Hypothalamus (tissue), 51 donors: ENCODE measurements at places on chromosomes 12 and 14.
A peak's percentile ranks its signal among the peaks of the same experiment; 100 is the strongest.

DNA sequence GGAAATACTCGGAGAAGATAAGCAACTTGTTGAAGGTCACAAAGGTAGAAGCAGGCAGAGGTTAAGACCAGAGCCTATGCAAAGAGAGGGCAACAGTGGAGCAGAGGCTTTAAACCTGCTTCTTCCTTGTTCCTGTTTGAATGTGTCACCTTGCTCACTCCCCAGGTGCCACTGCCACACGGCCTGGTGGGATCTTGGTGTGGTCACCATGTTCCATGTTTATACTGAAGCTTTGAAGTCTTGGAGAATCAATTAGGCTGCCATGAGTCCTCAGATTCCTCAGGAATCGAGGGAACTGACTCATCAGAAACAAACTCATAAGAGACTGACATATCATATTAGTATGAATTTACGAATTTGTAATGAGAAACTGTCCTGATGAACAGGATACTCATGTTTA lies 46.8 kb downstream of the IQSEC3 start:
- no peak for DNase-seq

- peak; percentile 32 for DNase-seq
Observed at GRCh38 chr14:77158175-77158881, 16.7 kb upstream of the ZDHHC22 start.

GRCh38 chr14:49984424-49984823 lies 91.5 kb downstream of the ARF6 start:
- no peak for DNase-seq

GRCh38 chr12:99309812-99310211 lies 337.7 kb upstream of the GARIN6 start:
- no peak for DNase-seq

GRCh38 chr12:69783365-69783764 lies 41.7 kb upstream of the MYRFL start:
- no peak for DNase-seq

- DNase-seq = no peak
Observed at GRCh38 chr12:20142956-20143355, 225.4 kb upstream of the PDE3A start.

GRCh38 chr12:47717443-47718193 lies 7.7 kb downstream of the ENDOU start:
- peak; percentile 80 for DNase-seq

- DNase-seq = no peak
Observed at GRCh38 chr12:18246066-18246465, 15.3 kb upstream of the PIK3C2G start.

DNA sequence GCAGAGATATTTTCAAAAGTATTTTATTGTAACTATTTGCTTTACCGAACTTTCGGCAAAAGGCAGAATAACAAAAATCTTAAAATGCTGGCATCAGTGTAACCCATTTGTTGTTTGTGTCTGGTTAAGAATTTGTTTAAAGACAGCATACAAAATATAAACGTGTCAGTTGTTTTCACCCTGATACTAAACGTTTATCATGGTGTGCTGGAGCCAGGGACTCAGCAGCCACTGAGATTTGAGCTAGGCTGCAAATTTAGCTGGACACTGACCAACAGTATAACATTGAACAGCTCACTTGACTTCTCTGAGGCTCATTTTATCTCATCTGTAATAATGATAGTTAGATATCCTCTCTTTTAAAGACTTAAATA lies 183.7 kb downstream of the TMTC3 start:
- no peak for DNase-seq

- DNase-seq = peak; percentile 68
Observed at GRCh38 chr12:100200463-100201181, at the start of gene ACTR6. Gene ACTR6 (plus strand): TSS chr12:100200815. CDS start chr12:100200852, 37 bp downstream.

DNA sequence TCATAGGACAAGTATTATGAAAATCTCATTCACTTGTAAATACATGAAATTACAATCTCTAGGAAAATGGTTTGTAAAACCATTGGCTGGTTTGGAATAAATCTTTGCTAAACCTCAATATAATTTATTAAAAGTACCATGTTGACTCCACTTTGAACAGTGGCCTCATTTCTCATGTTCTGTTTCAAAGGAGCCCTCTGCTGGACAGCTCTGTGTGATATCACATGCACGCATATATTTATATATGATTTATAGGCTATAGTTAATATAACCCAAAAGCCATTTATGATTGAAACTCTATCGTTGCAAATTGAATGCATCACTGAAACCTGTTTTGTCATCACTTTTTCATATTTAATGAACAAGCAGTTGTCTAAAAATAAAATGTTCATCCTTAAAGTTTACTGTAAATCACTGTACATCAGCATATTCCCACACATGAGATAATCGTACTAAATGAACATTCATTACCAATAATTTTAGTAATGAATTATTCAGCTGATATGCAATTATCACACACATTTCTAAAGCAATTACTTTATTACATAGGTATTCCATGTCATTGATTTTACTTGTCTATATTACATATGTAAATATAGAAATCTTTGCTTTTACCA lies 493.8 kb downstream of the NPAS3 start:
- no peak for DNase-seq

DNA sequence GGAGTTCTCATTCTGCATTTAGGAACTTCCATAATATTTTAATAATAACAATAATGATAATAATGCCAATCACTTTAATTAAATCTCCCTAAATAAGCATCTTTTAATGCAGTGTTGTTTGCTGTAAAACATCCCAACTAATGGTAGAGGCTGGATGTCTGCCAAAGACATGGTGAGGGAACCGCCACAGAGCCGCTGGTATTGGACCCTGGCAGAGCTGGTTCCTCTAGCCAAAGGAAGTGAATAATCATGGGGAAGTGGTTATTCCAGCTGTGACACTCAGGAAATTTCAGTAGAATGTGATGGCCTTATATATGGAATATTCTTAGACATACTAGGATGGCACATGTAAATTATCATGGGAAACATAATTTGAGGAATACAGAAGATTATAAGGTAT lies 483.3 kb downstream of the ZFP36L1 start:
- no peak for DNase-seq

GRCh38 chr14:32710231-32710671 lies 228.4 kb upstream of the NPAS3 start:
- DNase-seq = no peak

- DNase-seq = peak; percentile 34
Observed at GRCh38 chr12:128259556-128260070, 7.4 kb upstream of the TMEM132C start.

DNA sequence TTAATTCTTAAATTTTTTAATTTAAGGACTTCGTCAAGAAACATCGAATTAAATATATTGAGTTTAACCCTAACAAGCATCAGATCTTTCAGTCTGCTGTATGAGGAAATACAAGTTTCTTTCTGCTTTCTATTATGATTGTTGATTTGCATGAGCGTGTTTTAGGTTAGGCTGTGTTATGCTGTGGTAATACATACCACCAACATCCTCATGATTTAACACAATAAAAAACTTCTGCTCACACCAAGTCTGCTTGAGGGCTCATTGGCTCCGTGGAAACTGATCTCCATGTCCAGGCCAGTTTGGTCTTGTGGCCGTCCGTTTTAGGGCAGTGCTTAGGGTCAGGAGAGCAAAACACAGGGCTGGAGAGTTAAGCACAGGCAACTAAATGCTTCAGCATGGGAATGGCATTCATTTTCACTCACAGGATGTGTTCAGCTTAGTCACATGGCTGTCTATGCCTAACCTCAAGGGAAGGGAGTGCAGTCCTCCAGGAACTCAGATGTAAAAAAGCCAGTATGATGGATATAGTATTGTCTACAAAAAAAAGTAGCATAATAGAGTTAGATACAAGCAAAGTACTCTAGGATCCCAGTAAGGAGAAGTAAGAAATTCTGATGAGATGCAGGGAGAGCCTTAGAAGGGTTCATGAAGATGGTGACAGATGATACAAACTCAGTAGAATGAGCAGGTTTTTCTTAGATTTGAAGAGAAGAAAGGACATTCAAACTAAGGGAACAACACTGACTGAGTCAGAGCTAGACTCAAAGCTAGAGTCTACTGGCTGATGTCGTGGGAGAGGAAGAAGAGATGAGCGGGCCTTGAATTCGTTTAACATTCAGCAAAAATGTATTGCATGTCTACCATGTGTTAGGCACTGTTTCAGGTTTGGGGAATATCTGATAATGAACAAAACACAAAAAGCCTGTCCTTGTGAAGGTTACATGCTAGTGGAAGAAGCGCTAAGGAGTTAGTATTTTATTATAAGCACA lies 16.3 kb downstream of the MARK3 start:
- DNase-seq = no peak

DNA sequence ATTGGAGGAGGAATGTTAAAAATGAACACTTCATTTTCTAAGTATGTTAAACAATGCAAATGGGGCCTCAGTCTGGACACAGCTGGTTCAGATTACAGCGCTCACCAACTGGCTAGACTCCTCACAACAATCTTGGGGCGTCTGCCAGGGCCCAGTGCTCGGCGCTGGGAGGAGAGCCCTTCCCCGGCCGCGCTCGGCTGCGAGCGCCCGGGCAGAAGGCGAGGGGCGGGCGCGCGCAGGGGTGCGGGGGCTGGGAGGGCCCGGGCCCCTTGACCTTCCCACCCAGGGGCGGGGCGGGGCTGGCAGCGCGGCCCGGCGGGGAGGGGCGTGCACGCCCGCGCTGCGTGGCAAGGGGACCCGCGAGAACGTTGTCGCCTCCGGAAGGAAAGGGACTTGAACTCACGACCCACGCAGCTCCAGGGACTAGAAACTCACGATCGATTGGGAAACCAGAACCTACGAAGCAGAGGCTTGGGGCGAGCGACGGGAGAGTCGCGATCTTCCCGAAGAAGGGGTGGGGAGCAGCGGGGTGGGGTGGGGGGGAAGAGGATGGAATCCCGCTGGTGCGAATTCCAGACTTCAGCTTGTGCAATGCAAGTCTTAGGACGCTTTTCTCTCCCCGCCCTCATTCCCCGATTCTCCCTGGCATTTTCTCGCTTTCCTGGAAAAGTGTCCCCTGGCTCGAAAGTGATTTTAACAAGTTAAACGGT lies at the start of gene FBLN5:
Gene FBLN5, minus strand, starts transcription at position 220 of the 710 bp plus-strand sequence. CDS start 465 bp downstream, outside the sequence.
- DNase-seq = no peak

- DNase-seq = no peak
Observed at GRCh38 chr12:47160316-47161244, 80.8 kb upstream of the AMIGO2 start.

GRCh38 chr12:28988325-28988704 lies 160.8 kb upstream of the FAR2 start:
- no peak for DNase-seq

GRCh38 chr14:65936342-65936975 lies 523.9 kb downstream of the FUT8 start:
- no peak for DNase-seq

GRCh38 chr12:84696908-84697540 lies 215.6 kb downstream of the SLC6A15 start:
- DNase-seq = no peak

DNA sequence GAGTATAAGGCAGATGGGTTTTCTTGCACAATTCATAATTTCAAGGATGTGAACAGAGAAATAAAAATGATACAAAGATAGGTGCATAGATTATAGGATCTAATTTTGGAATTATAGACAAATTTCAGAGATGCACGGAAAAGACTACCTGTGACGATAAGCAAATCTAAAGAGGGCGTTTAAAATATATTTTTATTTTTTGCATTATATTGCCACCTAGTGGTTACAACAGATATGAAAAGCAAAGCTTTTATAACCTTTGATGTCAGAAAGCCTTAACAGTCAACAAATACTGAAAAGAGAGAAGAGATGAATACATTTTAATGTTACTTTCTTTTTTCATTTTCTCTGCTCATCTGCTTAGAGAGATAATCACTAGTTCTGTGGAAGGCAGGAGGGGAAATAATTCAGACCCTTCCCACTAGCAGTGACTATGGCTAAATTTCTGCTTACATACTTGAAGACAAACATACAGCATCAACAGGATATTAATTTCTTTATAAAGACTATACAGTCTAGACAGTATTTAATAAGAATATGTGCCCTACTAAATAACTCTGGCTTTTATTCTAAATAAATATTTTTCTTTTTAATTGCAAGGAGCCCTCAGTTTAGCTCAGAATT lies 46.3 kb downstream of the NTS start:
- no peak for DNase-seq

DNA sequence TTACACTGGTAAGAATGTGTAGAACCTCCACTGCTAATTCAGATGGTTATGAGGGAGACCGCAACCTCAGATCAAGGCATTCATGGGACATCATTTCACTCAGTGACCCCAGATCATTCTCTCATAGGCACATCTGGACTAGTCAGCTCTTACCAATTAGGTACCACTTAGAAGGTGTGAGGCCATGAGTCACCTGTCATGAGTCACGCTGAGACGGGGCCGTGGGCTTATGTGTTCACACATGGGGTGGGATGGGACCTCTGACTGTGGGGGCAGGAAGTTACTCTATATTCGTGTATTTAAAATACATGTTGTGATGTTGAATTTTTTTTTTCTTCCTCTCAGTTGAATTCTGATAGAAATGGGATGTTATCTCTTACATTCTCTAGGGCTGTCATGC lies 55.9 kb downstream of the CCDC92 start:
- DNase-seq = peak; percentile 3

- no peak for DNase-seq
Observed at GRCh38 chr12:114294303-114294685, 111.7 kb downstream of the TBX5 start.

GRCh38 chr12:99054601-99055128 lies 409.6 kb downstream of the APAF1 start:
- DNase-seq = no peak

DNA sequence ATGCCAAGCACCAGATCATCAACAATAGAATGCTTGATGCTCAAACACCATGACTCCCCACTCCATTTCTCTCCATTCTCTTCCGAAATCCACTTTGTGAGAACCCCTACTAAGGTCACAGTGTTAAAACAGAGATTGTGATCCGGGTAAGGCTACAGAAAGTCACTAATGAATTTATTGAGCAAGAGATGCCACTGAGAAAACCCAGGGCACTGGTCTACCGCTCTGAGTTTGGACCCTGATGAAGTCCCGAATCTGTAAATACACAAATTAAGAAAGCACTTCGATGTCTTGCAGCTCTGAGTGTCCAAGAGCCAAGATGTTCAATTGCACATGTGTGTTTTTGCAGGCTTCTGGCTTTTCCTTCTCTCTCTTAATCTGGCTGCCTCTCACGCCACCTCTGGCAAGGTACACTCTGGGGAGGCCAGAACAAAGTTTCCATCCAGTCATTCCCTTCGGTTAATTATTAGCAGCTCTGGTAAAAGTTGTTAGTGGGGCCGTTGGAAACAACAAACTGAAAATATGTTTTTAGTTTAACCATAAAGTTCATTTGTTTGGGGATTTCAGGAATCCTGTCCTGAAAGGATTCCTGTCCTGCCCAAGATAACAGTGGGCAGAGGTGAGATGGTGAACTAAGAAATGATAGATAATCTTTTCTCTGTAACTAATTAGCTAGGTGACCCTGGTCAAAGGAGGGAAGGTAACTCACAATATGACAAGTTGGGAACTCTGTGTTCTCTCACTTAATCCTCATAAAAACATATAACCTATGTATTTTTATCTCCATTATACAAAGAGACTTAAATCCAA lies 75.4 kb downstream of the BTG1 start:
- no peak for DNase-seq

- DNase-seq = no peak
Observed at GRCh38 chr12:67327466-67327865, 58.3 kb downstream of the CAND1 start.

- no peak for DNase-seq
Observed at GRCh38 chr14:95125221-95125620, 32.1 kb downstream of the DICER1 start.
